ENCODE measurements at places on chromosomes 13 and 19.

DNA sequence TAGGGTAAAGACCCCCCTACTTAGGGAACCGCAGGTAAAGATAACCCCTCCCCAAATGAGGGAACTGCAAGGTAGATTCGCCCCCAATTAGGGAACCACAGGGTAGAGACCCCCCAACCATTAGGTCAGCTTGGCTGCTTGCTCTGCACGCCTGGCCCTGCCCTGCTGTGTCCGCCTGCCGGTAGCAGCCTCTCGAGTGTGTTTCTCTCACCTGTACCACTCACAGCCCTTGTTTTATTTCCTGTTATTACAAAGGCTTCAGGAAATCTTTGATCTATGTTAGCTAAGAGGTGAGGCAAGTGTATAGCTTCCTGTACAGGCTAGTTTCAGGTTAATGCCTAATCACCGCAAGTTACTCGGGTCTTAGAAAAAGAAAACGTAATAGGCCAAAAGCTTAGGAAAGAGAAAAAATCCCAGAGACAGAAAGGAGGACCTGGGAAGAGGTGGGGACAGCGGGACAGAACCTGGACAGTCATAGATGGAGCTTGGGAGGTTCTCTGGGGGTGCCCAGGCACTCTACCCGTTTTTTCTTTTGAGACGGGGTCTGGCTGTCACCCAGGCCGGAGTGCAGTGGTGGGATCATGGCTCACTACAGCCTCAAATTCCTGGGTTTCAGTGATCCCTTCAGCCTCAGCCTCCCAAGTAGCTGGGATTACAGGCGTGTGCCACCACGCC lies 23.1 kb upstream of the EIF3G start:
- DNase-seq: no peak

DNA sequence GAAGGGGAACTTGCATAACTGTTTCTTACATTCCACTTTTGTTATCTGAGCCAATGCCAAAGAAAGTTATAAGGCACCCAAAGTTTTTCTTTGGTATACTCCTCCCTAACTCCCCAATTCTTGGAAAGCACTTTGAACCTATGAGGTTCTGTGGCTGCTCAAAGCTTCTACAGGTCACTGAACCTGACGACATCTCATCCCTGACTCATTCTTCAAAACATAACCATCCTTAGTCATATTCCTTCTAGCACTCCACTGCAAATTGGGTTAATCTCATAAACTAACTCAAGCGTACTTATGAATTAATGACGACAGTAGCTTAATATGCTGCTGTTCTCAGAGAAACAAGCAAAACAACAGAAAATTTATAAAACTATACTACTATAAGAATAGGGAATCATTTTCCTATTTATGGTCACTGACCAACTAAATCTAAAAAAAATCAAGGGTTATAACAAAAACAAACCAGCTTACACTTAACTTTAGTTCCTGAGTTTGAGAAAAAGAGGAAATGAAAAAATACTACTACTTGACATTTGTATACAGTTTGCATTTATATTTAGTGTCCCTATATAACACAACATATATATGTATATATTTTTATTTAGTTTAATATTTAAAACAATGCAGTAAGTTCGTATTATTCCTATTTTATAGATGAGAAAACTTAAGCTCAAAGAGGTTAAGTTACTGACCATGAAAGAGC lies 69.1 kb downstream of the CAB39L start:
- no peak for DNase-seq

GRCh38 chr19:17125062-17125727 lies 49.6 kb downstream of the MYO9B start:
- no peak for DNase-seq

GRCh38 chr13:51125495-51126226 lies 14.6 kb upstream of the C13orf42 start:
- DNase-seq: peak; percentile 19

DNA sequence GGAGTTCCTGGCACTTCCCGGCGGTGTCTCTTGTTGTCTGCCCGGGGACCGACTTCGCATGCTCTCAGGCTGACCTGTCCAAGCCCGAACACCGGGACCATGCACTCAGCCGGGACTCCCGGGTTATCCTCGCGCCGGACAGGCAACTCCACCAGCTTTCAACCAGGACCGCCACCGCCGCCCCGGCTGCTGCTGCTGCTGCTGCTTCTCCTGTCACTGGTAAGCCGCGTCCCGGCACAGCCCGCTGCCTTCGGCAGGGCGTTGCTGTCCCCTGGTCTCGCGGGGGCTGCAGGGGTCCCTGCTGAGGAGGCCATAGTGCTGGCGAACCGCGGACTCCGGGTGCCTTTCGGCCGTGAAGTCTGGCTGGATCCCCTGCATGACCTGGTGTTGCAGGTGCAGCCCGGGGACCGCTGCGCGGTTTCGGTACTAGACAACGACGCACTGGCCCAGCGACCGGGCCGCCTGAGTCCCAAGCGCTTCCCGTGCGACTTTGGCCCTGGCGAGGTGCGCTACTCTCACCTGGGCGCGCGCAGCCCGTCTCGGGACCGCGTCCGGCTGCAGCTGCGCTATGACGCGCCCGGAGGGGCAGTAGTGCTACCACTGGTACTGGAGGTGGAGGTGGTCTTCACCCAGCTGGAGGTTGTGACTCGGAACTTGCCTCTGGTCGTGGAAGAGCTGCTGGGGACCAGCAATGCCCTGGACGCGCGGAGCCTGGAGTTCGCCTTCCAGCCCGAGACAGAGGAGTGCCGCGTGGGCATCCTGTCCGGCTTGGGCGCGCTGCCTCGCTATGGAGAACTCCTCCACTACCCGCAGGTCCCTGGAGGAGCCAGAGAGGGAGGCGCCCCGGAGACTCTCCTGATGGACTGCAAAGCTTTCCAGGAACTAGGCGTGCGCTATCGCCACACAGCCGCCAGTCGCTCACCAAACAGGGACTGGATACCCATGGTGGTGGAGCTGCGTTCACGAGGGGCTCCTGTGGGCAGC lies 661 bp downstream of the FREM2 start:
- DNase-seq: peak; percentile 10

DNA sequence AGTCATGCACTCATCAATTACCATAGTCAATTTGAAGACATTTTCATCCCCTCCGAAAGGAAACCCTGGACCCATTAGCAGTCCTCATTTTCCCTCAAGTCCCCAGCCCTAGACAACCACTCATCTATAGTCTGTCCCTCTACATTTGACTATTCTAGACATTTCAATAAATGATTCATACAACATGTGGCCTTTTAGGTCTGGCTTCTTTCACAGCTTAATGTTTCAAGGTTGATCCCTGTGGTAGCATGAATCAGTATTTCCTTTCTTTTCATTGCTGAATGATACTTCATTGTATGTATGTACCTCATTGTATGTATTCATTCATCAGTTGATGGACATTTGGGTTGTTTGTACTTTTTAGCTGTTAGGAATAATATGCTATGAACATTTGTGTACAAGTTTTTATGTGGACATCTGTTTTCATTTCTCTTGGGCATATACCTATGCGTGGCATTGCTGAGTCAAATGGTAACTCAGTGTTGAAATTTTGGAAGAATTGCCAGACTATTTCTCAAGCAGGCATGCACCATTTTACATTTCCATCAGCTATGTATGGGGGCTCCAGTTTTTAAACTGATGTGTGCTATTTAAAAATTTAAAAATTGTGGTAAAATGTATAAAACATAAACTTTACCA lies 18.4 kb downstream of the SPATA13 start:
- no peak for DNase-seq

GRCh38 chr19:50628146-50628545 lies 11.5 kb downstream of the SYT3 start:
- DNase-seq: no peak

GRCh38 chr13:21557995-21558394 lies 46.0 kb downstream of the MICU2 start:
- DNase-seq: no peak

GRCh38 chr13:110299283-110299840 lies 7.6 kb downstream of the COL4A1 start:
- DNase-seq: no peak

- no peak for DNase-seq
Observed at GRCh38 chr19:20162821-20163220, 4.2 kb upstream of the ZNF486 start.

- DNase-seq: no peak
Observed at GRCh38 chr13:62185631-62186255, 770.1 kb upstream of the PCDH20 start.

GRCh38 chr13:110443622-110444225 lies 117.8 kb downstream of the RAB20 start:
- no peak for DNase-seq

DNA sequence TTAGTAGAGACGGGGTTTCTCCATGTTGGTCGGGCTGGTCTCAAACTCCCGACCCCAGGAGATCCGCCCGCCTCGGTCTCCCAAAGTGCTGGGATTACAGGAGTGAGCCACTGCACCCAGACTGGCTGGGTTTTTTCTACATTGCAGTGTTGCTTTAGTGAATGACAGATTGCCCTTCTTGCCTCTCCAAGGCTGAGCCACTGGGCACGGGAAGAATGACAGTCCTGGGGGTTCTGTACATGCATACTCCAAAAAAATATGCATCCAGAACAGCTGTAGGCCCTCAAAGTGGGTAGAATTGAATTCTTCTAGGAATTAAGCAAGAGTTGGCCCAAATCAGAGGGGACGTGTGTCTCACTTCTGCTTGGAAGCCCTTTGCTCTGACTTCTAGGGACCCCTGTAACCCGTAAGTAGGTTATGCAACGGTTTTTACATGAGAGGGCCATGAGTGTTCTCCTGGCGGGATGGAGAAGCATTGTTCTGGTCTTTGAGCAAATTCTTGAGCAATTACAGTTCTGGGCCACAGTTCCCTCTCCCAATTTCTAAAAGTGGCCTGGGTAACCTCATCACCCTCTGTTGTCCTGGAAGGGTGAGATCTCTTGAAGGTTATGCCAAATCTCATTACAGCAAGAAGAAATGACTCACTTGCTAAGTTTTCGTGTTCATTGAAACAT lies 3.6 kb downstream of the ACTN4 start:
- no peak for DNase-seq

DNA sequence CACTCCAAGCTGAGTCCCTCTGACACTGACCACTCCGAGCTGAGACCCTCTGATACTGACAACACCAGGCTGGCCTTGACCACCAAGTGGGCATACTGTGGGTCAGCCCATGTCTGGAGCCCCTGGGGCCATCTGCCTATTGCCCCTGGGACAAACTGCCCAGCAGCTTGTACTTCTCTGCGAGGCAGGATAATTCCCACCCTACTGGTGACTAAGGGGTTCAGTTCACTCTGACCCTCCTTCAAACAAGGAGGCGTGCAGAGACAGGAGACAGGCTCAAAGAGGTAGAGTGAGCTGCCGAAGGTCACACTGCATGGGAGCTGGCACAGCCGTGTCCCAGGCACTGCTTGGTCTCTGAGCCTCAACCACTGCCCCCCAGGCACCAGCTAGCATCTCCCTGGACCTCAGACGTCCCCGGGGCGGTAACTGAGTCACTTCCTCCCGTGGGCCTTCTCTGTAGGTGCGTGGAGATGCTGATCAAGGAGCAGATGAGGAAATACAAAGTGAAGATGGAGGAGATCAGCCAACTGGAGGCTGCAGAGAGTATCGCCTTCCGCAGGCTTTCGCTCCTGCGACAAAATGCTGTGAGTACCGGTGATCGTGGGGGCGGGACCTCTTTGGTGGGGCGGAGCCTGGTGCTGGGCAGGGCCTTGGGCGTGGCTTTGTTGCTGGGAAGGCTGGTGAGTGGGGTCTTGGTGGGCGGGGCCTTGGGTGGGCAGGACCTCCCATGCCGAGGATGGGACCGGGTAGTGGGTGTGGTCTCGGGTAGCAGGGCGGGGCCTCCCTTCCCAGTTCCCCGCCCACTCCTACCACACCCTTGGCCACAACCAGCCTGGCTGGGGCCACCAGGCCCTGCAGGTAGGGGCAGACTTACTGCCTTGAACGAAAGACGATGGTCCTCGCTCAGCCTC lies 5.8 kb upstream of the USE1 start:
- DNase-seq: no peak

- no peak for DNase-seq
Observed at GRCh38 chr19:29658221-29658991, 6.9 kb upstream of the PLEKHF1 start.

GRCh38 chr19:15249972-15250639 lies 17.9 kb upstream of the EPHX3 start:
- DNase-seq: no peak

DNA sequence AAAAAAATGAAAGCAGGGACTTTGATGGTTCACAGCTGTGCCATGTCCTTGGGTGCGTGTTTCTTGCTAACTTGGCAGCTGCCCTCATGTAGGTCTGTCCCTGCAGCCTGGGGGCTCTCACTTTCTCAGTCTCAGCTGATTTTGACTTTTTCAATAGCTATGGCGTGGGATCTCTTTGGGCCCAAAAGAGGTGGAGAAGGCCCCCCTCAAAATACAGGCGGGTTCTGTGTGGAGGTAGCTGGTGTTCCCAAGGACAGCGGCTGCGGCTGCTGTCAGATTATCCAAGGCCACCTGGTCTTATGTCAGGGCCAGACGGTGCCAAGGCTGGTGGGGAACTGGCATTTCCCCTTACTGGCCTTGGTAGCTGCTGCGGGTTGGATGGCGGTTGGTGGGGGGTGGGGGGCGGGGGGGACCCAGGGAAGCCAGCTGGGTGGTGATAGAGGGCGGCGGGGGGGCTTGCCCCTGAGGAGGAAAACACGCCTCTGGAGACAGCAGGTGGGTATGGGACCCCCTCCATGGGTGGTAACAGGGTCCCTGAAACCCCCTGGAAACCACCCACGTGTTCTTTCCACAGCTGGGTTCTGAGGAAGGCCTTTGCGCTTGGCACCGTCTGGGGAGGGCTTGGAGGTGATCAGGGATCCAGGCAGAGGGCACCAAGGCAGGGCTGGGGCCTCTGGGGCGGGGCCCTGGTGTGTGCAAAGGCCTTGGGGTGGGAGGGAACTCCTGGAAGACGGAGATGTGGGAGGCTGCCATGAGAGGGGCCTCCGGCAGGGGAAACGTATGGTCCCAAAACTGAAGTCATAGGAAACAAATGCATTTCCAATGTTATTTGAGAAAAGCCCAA lies 4.1 kb downstream of the TIMM13 start:
- no peak for DNase-seq

DNA sequence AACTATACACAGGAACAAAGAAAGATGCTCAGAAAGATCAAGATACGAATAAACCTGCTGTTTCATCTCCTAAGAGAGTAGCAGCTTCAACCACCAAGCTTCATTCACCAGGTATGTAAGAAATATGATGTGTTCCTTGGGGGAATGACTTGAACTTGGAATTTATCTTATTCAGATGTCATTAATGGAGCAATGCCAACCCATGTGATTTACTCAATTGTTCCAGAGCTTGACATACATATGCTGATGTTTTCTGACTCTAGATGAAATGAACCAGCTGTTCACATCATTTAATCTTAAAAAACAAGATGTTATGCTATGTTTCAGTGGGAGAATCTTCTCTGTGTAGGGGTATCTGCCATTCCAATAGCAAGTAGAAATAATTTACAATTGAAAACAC lies 270.9 kb downstream of the SLC7A1 start:
- DNase-seq: no peak

DNA sequence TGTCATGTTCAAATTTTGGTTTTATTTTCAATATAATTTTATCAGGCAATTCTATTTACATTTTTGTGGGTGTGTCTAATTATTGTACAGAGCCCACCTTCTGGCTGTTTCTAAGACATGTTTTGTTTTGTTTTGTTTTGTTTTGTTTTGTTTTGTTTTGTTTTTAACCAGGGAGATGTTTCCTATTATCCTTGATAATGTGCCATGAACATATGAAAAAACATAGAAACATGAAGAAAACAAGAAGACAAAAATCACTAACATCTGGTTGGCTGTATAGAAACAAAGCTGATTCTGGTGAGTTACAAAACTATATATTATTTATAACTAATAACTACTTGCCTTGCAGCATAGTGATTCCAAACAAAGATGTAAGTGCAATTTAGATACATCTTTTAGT lies 128.1 kb upstream of the TRPC4 start:
- DNase-seq: no peak
